ENCODE measurements at places on chromosomes 3 and 15. TPM values are rescaled to one million over a fixed set of nuclear protein-coding genes. Genes with fewer than 3 reads are reported as not detected.

- DNase-seq = no peak
Measured at GRCh38 chr15:57526076-57526475, 65.6 kb upstream of the MYZAP start.

GRCh38 chr3:79497447-79498111, 270.2 kb downstream of the ROBO1 start:
- DNase-seq = no peak

DNA sequence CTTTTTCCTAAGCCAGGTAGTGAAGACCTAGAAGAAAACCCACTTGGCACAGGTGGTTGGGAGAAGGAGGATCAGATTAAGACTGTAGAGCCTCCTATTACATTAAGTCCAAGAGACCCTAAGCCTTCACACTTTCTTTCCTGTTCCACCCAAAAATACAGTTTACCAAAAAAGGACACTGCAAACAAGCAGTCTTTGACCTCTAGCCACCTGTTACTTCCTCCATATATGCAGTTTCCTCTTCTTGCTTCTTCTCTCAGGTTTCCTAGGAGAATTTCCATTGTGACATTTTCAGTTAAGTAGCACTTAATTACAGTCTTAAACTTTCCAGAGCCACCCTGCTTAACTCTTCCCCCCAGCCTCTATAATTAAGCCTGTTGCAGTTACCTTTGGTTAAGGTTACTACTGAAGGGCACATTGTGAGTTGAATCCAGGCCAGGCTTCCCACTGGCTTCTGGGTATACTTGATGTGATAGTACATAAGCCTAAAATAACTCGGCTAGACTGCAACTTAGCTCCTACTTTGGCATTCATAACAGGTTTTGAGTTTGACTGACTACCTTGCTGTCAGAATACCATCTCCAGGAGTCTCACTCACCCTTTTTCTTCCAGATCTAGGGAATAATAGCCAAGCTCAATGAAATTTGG, 114.2 kb upstream of the UMPS start:
- no peak for DNase-seq

GRCh38 chr3:3097958-3098357, 12.2 kb downstream of the IL5RA start:
- no peak for DNase-seq

DNA sequence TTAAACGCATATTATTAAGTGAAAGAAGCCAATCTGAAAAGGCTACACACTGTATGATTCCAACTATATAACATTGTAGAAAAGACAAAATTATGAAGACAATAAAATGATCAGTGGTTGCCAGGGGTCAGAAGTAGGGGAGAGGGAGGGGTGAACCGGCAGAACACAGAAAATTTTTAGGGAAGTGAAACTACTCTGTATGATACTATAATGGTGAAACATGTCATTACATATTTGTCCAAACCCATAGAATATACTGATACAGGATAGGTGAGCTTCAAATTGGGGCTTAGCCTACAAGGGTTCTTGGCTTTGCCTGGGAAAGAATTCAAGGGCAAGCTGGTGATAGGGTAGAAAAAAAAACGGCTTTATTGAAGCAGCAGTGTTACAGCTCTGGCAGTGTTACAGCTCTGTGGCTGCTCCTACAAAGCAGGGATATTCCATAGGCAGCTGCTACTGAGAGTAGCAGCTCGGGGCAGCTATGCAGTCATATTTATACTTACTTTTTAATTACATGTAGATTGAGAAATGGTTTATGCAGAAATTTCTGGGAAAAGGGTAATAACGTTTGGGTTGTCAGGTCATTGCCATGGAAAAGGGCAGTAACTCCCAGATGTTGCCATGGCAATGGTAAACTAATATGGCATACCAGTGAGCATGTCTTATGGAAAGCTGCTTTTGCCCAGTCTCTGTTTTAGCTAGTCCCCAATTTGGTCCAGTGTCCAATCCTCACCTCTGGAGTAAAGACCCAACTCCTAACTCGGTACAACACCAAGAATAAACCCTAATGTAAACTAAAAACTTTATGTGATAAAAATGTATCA, 125.1 kb upstream of the SLC25A36 start:
- DNase-seq = no peak

DNA sequence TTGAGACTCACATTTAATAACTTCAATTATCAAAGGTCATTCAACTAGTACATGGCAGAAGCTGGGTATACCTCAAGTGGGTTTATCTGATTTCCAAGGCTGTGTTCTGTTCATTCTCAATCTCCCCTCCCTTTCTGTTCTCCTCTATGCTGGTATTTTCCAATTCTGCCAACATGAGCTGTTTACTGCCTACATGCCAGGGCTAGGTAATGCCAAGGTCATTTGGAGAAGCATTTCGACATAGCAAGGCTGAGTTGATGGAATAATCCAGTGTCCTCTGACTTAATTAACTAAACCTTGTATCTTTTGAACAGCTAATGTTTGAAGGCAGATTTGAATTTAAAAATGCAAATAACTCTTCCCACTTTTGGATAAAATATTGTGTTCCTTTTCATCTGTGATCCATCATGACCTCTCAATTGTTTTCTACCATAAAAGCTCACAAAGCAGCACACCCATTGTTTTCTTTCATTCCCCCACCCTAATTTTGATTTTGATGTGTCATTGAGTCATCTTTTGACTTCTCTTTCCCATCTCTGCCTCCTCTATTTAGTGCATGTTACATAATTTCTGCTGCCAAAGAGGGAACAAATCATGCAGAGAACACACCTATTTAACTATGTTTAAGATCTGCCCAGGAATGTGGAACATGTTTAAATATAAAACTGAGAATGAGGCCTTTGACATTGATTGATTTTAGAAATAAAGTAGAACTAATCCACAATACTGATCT, 308.8 kb upstream of the NR2E3 start:
- DNase-seq = no peak

- DNase-seq = no peak
Measured at GRCh38 chr3:133750259-133750656, 4.1 kb downstream of the TF start.

GRCh38 chr3:20842594-20843436, 656.8 kb upstream of the SGO1 start:
- no peak for DNase-seq

DNA sequence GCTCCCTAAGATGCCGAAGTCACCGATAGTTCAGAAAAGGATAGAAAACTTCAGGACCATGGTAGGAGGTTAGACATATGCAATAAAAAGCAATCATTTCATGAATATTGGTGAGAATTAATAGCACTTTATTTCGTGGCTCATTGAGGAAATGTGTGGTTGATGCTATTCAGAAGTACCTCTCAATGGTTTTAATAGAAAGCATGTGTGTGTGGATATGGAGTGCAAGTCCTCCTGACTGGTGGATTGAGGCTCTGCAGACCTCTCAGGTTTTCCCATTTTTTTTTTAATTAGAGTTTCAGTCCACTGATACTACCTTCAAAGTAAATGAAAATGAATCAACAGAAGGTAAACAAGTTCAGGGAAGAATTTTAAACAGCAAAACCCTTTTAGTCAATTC, 384.3 kb upstream of the RARB start:
- no peak for DNase-seq

DNA sequence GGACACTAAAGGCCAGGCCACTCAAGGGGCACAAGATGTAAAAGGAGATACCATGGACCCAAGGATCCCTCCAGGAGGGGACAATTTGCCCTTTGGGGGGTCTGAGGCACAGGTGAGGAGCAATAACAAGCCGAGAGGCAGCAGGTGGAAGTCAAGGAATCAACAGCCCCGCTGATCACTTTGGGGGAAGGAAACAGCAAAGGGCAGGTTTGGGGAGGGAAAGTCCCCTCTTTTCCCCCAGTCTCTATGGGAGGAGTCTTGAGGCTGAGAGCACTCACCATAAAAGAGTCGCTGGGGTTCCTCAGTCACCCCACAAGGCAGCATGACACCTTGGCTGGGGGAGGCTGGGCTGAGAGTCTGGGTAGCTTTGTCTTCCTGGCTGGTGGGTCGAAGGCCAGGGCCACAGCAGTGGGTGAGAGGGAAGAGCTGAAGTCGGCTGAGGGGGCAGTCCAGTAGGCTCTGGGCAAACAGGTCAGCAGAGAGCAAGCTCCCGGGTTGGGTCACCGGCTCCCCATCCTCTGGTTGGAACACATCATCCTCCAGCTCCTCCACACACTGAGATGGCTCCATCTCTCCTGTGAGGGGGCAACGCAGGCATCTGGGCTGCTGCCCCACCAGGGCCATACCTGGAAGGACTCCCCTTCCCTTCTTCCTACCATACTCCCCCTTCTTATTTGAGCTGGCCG, 3.0 kb downstream of the BMF start:
- no peak for DNase-seq

- no peak for DNase-seq
Measured at GRCh38 chr3:134039161-134039862, 9.6 kb upstream of the SLCO2A1 start.

DNA sequence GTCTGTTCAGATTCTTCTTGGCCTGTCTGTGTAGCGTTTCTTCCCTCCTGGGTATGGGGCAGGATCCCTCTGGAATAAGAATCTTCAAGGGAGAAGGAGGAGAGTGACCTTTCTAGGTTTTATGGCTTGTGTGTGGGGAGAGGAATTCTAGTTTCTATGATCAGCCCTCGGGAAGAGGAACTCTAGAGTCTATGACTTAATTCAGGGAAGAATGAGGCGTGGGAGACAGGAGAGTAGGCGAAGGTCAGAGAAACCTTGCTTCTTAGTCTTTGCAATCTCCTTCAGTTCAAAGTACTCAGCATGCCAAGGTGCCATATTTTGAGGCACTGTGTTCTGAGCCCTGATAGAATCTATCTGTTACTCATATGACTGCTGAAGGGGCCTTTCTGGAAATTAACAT, 99.2 kb upstream of the C3orf80 start:
- DNase-seq = no peak

- DNase-seq = no peak
Measured at GRCh38 chr3:123854905-123855304, 29.2 kb downstream of the MYLK start.

- DNase-seq = no peak
Measured at GRCh38 chr15:68204776-68205557, at the start of gene CALML4. TSS of gene CALML4 (minus strand) at chr15:68205332. CDS start at chr15:68205247, 85 bp downstream.

- DNase-seq = no peak
Measured at GRCh38 chr3:20316238-20316637, 130.2 kb upstream of the SGO1 start.

DNA sequence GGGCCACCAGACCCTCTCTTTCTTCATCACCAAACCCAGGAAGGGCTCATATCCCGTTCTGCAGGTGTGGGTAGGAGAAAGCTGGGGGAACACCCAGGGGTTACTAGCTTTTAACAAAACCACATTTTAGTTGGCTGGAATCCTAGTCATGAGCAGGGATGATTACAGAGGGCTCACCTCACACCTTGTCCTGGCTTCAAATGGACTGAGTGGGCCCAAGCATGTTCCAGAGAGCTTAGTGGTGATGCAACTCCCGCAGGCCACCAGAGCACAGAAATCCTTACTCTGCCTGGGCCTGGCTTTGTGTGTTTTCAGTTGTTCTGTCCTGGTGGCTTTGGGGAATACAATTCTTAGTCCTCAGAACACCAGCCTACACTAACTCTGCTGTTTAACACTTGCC, 56.8 kb upstream of the RYK start:
- DNase-seq = no peak

- no peak for DNase-seq
Measured at GRCh38 chr3:127796831-127797150, 25.5 kb downstream of the MGLL start.

DNA sequence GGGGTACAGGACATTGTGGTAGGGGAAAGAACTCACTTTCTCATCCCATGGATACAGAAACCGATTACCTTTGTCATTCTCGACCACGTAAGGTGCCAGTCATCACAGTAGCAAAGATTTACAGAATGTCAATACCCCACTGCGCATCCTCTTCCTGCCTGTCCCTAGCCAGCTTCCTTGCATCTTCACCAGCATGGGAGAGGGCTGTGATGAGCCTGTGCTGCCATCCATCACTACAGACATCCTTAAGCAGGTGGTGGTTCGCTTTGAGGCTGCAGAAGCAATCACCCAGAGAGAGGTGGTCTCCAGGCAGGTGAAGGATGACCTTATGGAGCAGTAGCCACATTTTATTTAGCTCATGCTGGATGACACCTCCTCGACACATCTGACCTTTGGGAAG, 23.3 kb upstream of the ARIH1 start:
- DNase-seq = no peak

GRCh38 chr15:32107477-32108080, 77.3 kb downstream of the CHRNA7 start:
- no peak for DNase-seq

DNA sequence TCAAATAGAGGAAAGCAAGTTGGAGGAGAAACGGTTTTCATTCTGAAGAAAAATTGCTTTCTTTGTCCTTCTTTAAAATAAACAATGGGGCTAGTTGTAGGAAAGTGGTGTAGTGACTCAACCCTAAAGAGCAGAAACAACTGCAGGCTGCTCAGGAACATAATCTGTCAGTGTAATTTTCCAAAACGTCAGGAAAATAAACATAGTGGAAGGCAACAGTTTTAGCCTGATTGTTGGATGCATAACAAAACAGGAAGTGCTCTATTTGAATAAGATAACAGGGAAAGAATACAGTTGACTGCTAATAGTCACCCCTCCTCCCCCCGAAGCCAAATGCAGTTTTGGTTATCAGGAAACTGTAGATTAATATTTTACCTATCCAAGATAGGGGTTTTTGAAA, 167.6 kb downstream of the ECT2 start:
- DNase-seq = no peak

The DLEC1 gene
- polyA plus RNA-seq = 0.82 TPM

The PRKCD gene
- 17.2 TPM for polyA plus RNA-seq

The PPP2R3A gene
- 19.7 TPM for polyA plus RNA-seq

The SLC12A8 gene
- polyA plus RNA-seq = 5.6 TPM

The TF gene
- polyA plus RNA-seq = 9.1 TPM

The PP2D1 gene
- 1.0 TPM for polyA plus RNA-seq

The NME9 gene
- polyA plus RNA-seq = 2.4 TPM

The FYCO1 gene
- 18.2 TPM for polyA plus RNA-seq

The GP9 gene
- 2.1 TPM for polyA plus RNA-seq

The GOLGA6C gene
- not detected for polyA plus RNA-seq

The KLHL40 gene
- not detected for polyA plus RNA-seq

The CCR5 gene
- 0.32 TPM for polyA plus RNA-seq

All from renal cortex interstitium (tissue), 15 donors.